ENCODE measurements at places on chromosomes 4 and X.

DNA sequence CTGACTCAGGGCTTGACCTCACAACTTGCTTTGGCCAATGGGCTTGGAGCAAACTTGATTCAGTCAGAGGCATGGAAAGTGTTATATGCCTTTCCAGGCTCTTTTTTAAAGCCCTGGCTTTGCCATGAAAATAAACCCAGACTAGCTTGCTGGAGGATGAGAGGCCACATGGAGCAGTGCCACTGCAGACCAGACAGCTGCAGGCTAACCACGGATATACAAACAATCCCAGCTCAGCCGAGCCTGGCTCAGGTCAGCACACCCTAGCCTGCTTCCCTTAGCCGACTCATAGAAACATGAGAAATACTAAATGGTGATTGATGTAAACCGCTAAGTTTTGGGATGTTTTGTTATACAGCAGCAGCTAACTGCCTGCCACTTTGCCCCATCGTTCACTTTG is 345.1 kb downstream of the ARHGAP10 start:
- no peak for DNase-seq

DNA sequence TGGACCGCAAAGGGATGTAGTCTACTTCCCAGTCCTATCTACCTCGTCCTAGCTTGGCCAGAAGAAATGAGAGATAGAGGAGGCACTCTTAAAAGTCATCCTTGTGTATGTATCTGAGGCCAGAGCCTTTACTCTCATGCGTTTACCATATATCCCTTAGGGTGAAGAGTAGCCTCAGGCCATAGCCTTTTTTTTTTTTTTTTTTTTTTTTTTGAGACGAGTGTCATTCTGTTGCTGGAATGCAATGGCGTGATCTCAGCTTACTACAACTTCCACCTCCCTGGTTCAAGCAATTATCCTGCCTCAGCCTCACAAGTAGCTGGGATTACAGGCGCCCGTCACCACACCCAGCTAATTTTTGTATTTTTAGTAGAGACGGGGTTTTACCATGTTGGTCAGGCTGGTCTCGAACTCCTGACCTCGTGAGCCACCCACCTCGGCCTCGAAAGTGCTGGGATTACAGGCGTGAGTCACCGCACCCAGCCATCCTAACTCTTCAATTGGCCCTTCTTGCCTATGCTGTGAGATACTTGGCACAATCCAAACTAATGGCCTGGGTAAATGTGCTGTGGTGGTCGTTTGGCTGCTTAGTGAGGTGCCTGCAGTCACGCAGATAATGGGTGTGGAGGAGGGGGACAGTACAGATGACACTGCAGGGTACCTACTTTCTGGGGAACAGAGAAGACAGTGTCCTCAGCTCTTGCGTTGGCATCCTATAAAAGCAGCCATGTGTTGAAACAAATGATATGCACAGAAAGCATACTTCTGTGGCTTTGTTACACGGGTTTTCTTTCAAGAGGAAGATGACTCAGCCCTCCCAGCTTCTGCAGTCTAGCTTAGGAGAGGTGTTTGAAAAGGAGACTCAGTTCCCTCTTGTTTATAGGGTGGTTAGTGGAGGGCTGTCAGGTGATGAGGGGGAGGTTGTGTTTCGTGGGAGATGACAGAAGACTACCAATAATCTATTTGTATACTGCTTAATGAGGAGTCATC is 10.4 kb upstream of the DGAT2L6 start:
- no peak for DNase-seq

DNA sequence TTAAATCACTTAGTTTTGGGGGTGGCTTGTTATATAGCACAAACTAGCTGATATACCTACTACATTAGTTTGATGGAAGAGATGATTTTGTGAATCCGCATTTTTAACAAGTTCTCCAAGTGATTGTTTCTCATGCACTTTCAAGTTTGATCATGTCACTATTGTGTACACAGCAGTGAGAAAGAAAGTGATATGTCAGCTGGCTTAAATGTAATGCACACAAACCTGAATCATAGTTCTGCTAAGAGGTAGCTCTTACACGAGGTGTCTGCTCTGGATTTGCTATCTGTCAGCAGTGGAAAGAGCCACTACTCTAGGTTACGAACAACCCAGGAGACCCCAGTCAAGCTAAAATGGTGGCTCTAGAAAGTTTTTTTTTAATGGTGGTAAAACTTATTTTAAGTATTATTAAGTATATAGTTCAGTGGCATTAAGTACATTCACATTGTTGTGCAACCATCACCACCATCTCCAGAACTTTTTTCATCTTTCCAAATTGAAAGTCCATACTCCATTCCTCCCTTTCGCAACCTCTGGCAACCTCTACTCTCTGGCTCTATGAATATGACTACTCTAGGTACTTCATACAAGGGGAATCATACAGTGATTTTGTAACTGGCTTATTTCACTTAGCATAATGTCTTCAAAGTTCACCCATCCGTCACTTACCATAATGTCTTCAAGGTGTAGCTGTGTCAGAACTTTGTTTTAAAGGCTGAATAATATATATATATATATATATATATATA is 147.3 kb downstream of the HS6ST2 start:
- DNase-seq: no peak

DNA sequence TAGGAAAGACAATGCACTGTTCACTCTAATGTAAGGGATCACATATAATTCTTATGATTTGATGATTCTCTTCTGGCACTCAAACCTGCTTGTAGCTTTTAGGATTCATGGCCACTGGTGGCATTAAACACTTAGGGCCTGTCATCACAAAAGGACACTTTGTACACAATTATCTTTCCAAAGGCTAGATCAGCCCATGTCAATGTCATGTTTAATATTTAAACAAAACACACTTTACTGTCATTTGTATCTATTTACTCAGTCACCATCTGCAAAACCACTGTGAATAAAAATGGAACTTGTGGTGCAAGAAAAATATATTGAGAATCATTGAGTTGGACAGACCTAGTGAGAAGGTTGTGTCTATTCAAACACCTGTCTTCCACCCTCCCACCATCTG is 83.6 kb upstream of the TTC29 start:
- no peak for DNase-seq

- DNase-seq: no peak
Measured at GRCh38 chrX:128739539-128739938, 687.3 kb upstream of the ACTRT1 start.

DNA sequence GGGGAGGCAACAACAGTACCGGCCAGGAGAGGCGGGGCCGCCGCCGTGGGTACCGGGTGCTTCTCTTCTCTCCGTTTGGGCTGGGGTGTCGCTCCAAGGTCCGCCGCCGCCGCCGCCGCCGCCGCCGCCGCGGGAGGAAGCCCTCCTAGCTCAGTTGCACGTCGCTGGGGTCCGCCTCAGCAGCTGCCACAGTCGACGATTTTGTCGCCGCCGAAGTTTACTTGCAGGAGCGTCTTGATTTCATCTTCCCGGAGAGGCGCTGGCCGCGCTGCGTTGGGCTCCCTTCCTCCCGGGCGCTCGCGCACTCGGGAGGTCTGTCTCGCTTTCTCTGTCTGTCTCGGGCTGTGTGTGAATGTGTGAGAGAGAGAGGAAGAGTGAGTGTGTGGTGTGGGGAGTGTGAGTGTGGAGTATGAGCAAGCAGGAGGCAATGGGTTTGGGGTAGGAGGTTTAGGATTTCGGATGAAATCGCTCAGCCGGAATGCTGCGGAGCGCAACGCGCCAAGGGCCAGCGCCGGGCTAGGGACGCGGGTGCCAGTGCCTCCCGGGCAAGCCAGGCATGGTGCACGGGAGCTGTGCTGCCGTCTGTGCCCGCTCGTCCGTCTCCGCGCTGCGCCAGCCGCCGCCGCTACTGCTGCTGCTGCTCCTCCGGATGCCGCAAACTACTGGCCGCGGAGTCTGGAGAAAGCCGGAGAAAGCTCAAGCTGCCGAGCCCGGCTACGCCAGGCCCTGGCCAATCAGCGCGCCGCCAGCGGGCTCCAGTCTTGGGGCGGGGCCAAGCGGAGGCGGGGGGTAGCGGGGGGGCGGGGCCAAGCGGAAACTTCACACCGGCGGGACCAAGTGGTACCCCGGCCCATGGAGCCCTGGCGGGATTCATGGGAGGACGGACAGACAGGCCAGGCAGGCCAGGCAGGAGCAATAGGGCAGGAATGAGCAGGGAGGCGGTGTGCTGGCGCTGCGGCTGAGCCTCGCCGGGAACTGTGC is at the start of gene PCDH19:
PCDH19 (minus strand) TSS at position 664 of the 981 bp plus-strand sequence. CDS start 1,676 bp downstream, outside the sequence.
- no peak for DNase-seq

- DNase-seq: no peak
Measured at GRCh38 chr4:16952462-16952871, 54.0 kb upstream of the LDB2 start.

- DNase-seq: no peak
Measured at GRCh38 chr4:145189981-145190380, 9.6 kb upstream of the OTUD4 start.

DNA sequence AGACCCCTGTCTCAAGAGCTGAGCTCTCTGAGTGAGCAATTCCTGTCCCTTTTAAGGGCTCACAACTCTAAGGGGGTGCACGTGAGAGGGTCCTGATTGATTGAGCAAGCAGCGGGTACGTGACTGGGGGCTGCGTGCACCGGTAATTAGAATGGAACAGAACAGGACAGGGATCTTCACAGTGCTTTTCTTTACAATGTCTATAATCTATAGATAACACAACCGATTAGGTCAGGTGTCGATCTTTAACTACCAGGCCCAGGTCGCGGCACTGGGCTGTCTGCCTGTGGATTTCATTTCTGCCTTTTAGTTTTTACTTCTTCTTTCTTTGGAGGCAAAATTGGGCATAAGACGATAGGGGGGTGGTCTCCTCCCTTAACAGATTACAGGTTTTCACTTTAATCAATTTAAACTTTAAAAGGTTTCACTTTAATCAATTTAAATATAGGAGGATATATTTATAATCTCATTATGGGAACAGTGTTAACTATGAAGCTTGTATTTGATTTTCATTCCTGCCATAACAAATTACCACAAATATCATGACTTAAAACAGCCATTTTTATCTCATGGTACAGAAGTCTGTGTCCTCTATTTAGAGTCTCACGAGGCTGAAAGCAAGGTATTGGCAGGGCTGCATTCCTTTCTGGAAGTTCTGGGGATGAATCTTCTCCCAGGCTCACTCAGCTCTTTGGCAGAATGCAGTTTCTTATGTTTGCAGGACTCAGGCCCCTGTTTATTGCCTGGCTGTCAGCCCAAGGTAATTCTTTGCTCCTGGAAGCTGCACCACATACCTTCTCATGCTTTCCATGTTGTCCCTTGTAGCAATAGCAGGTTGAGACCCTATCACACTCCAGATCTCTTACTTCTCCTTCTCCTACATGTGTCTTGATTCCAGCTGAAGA is 5.2 kb downstream of the SPATA4 start:
- DNase-seq: no peak

DNA sequence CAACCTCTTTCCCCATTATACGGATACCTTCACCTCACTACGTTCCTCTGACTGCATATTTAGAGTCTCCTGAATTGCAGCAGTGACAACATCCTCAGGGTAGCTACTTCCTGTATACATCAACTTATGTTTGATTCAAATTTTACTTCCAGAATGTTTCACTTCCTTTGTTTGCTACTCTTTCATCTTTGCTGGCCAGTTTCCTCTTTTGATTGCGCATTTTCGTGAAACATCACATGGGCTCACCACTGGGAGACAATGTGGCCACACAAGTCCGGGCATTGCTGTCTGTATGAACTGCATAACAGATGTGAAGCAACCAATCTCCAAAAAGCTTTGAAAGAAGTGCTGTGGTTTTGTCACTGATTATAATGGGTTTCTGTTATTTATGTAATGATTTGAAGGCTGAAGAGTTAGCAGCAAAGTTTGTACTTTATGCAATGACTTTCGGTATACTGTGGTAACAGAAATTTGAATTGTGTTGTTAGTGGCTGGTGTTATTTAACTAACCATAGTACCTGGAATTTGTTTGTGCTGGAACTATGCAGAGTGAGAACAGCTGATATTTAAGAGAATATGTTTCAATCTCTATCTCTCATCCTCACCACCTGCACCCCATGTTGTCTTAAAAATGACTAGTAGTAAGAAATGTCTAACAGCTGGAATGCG is 7.4 kb downstream of the SNCA start:
- peak; percentile 85 for DNase-seq

DNA sequence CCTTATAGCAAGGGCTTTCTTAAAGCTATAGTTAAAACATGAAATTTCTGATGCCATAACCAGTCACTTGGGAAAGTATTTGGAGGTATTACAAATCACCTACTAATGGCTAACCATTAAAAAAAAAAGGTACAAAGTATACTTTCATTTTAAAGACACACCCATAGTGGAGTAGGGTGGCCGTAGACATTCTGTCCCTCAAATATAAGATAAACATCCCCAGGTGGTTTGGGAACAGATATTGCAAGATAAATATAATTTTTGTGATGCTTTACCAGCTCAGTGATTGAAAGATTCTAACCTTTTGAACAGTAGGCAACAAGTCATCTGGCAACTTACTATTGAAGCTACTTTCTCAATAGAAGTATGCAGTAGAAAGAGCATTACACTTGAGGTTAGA is 6.2 kb upstream of the FAT1 start:
- no peak for DNase-seq

GRCh38 chr4:60930866-60931265 is 269.3 kb upstream of the ADGRL3 start:
- DNase-seq: no peak

DNA sequence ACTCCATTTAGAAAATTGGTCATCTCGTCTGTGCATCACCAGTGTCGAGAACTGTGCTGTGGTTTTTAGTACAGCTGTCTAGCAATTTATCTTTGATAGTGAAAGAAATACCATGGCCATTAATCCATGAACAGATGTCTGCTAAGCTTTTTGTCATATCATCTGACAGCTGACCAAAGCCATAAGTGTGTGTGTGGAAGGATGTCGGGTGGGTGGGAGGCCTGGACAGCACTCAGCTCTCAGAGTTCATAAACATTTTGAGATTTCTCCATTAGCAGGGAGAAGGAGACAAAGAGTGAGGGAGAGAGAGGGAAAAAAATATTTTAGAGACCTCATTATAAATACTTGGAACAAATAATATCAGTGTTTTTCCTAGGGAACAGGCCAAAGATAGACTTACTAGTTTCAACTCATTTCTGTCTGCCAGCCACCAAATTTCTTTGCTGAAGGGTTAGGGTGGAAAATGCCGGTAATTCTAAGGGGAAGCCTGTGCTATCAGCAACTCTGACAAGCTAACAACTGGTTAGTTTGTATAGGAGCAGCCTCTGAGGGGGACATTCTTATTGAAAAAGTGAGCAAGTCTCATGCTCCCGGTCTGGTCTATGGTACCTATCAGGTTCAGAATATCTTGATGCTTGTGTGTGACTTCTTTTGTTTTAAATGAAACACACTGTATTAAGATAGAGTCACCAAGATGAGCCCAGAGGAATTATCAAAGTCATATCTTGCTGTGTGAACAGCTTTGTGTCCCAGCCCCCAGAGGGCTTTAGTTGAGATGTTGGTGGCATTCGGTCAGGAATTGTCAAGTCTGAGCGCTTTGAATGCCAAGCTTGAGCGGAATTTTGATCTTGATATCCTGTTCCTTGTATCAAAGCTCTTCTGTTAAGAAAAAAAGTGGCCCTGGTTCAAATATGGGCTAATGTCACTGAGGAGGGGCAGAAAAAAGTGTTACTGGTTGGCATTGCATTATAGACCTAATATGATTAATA is 41.9 kb upstream of the PDLIM3 start:
- no peak for DNase-seq
